NCI-H2081 treated with DMSO at 0.1 percent for 48 hours (cell line): ENCODE measurements at places on chromosomes 1 and 21.
A peak's percentile ranks its signal among the peaks of the same experiment; 100 is the strongest.

DNA sequence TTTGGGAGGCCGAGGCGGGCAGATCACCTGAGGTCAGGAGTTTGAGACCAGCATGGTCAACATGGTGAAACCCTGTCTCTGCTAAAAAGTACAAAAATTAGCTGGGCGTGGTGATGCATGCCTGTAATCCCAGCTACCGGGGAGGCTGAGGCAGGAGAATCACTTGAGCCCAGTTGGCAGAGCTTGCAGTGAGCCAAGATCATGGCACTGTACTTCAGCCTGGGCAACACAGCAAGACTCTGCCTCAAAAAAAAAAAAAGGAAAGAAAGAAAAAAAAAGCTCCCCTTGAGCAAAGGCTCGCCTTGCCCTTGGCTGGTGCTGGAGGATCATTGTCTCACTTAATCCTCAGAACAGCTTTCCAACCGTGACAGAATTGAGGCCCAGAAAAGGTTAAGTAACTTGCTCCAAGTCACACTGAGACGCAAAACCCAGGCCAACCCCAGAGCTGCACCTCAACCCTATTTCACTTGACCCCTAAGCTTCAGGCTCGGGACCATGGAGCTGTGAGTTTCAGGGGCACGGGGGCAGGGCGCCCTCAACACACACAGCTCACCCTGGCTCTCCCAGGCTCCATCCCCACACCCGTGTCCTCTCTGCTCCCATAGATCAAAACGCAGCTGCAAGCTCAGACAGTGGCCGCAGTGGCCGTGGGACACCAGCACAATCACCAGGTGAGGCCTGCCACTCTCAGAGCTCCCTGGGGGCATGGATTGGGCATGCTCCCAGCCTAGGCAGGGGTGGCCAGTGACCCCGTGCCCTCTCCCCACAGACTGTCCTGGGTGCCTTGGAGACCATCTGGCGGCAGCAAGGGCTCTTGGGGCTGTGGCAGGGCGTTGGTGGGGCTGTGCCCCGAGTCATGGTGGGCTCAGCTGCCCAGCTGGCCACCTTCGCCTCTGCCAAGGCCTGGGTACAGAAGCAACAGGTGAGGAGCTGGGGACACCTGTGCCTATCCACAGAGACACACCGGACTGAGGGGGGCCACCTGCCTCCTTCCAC, 1.6 kb downstream of the SLC25A34 start:
- no peak for DNase-seq

GRCh38 chr21:33441489-33442477, 38.0 kb downstream of the TMEM50B start:
- no peak for DNase-seq

GRCh38 chr1:29392036-29392435, 155.7 kb downstream of the PTPRU start:
- no peak for DNase-seq

DNA sequence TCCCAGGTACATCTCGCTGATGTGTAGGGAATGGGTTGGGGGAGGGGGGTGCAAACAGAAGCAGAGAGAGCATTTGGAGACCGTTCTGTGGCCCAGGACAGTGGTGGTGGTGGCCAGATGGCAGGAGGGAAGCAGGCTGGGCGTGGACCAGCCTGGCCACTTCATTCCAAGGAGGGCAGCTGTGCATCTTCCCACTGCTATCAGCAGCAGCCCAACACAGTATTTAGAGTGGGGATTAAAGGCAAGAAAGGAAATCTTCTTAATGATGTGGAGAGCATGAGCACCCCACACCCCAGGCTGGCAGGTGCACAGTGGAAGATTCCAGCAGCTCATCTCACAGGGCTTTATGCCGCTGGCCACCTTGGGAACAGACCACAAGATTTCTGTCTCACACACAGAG, 198.7 kb downstream of the NPHP4 start:
- no peak for DNase-seq

- peak; percentile 55 for DNase-seq
Observed at GRCh38 chr1:72284084-72284347, 1.7 kb upstream of the NEGR1 start.
